ENCODE measurements at places on chromosomes 16 and 17. TPM values are rescaled to one million over a fixed set of nuclear protein-coding genes. Genes with fewer than 3 reads are reported as not detected.

Gene HSD17B2
- total RNA-seq = not detected

Gene PRSS33
- total RNA-seq = not detected

Gene ST6GALNAC1
- total RNA-seq = 0.05 TPM

Gene TBC1D3
- total RNA-seq = not detected

Gene CXCL16
- 19.1 TPM for total RNA-seq

Gene GGNBP2
- 62.0 TPM for total RNA-seq

Gene STARD3
- total RNA-seq = 56.4 TPM

Gene LRRC36
- not detected for total RNA-seq

Gene PMFBP1
- total RNA-seq = 0.12 TPM

Gene GDPD3
- 1.3 TPM for total RNA-seq

Gene ATP2A1
- total RNA-seq = 1.9 TPM

Gene NT5C3B
- 102 TPM for total RNA-seq

Gene STUB1
- 122 TPM for total RNA-seq

Gene ABAT
- 0.28 TPM for total RNA-seq

Gene CA4
- total RNA-seq = 0.20 TPM

Gene ELMO3
- 1.1 TPM for total RNA-seq

Gene SEZ6L2
- 22.4 TPM for total RNA-seq

Gene FCSK
- 5.6 TPM for total RNA-seq

Gene RABEP2
- total RNA-seq = 8.9 TPM
